GM18507 (cell line): ENCODE measurements at places on chromosomes 2 and 18.

GRCh38 chr2:126788113-126788512 lies 110.6 kb upstream of the TEX51 start:
- DNase-seq: no peak

GRCh38 chr2:30361751-30362394 lies 85.2 kb upstream of the LCLAT1 start:
- no peak for DNase-seq

GRCh38 chr2:42161444-42161843 lies 7.7 kb upstream of the EML4 start:
- DNase-seq: no peak

- peak; percentile 22 for DNase-seq
Observed at GRCh38 chr2:44779793-44780192, 161.7 kb upstream of the SIX3 start.

- DNase-seq: no peak
Observed at GRCh38 chr2:191366199-191366598, 121.0 kb downstream of the MYO1B start.

DNA sequence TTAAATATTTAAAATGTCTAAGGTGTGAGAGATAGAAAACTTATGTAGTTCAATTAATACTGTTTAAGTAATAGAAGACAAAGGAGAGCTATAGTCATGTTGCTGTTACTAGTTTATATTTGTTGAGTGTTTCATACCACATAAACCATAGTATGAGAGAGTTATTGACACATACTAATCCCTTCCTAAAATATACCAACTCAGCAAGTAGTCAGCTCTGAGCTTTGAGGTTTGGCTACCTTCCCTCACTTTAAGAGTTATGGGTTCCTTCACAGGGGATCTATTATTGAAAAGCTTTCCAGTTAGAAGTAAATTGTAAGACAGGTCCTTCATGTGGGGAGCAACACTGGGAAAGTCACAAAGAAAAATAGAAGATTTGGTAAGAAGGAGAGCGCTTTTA lies 701.6 kb upstream of the ZEB2 start:
- DNase-seq: no peak
